Activated T-cell treated with anti-CD3 and anti-CD28 coated beads, Interleukin-2, amount 50 U/mL, for 1 hour (primary cell): ENCODE measurements at places on chromosomes 11 and 22.
A peak's percentile ranks its signal among the peaks of the same experiment; 100 is the strongest.

GRCh38 chr11:12914400-12914912 is 94.7 kb upstream of the RASSF10 start:
- no peak for DNase-seq

DNA sequence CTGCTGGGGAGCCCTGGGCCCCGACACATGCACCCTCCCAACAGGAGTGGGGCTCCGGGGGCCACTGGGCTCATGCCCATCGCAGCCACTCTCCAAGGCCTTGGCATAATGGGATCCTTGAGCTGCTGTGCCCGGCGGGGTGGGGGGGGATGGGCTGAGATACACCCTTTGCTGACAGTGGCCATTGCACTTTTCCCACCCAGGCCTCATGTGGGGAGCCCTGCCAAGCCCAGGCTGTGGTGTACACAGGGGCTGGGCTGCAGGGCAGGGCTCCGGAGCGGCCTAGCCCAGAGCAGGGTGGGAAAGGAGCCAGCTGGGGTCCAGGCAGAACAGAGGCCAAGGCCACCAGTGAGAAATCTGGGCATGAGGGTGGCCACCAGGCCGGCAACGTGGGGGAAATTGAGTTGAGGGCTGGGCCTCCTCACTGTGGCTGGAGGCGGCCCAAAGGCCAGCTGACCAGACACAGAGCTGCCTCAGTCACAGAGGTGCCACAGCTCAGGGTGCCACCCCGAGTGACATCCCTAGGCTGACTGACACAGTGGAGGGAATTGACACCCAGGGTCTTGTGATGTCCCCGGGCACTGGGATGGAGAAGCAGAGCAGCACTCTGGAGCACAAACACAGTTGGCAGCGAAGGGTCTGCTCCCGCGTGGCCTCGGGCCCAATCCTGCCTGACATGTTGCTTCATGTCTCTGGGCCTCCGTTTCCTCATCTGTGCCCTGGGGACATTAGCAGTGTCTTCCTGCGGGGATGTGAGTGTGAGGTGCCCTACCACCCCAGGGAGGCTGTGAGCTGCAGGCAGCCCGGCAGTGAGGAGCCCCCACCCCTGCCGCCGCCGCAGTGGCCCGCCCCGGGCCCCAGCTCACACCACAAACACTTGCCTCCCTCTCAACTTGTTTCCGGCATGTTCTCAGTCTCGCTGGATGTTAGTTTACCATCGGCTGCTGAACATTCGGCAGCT is 30.4 kb downstream of the RTN4R start:
- DNase-seq, result peak; percentile 53

- peak; percentile 21 for DNase-seq
Observed at GRCh38 chr11:85627332-85627997, at the start of gene DLG2. Gene DLG2, minus strand, starts transcription at chr11:85627344.

DNA sequence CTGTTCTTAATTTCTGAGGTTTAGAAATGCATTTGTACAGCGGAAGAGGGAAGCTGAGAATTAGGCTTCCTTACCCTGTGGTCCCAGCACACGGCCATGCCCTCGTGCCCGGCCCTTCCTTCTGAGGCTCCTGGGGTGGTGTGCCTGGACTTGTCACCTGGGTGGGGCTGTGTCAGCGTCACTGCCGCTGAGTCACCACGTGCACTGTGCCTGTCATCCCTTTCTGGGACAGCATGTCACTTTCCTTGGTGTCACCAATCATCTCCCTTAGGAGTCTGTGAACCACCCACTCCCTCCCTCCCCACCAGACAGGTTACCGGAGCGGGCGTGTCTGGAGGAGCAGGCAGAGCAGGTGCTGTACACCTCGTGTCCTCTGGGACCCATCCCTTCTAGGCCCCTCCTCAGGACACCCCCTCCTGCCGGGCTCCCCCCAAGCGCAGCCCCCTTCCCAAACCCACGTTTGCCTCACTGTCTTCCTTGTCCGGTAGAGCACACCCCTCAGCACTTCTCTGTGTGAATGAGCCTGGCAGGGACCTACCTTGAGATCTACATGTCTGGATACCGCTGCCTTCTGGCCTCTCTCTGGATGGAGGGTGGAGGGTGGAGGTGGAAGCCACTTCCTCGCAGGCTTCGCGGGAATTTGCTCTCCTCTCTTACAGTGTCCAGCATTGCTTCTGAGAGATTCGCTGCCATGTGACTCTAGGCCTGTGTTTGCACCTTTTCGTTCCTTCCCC is 367.6 kb downstream of the TBC1D22A start:
- no peak for DNase-seq

GRCh38 chr11:86473991-86474833 is 99.5 kb downstream of the CCDC81 start:
- no peak for DNase-seq

DNA sequence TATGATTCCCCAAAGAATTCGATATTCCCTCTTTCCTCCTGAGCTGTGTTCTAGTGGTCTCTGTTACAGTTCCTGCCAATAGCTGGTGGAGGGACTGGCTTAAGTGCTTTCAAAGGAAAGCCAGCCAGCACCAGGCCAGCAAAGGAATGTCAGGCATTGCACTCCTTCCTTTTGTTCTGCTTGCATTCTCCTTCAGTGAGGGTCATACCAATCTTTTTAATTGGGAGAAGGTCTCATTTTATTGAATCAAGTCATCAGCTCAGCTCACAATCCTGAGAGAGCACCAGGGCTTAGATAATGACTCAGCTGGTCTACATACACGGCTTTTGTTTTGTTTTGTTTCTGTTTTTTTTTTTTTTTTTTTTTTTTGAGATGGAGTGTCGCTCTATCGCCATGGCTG is 222.9 kb downstream of the NAV2 start:
- no peak for DNase-seq

DNA sequence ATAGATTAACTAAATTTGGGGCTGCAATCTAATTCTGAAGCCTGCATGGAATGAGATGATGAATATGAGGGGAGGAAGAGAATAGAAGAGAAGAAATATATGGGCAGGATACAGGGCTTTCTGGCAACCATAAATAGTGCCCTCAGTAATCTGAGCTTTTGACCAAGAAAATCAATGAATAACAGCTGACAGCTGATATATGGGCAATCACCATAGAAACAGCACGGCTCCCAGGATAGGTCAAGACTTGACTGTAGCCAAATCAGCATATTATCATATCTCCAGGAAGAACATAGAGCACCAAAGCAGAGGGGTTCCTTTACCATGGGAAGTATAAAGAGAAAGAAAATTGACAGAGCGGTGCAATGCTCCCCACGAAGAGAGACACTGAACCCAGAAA is 643.8 kb upstream of the TENM4 start:
- no peak for DNase-seq

DNA sequence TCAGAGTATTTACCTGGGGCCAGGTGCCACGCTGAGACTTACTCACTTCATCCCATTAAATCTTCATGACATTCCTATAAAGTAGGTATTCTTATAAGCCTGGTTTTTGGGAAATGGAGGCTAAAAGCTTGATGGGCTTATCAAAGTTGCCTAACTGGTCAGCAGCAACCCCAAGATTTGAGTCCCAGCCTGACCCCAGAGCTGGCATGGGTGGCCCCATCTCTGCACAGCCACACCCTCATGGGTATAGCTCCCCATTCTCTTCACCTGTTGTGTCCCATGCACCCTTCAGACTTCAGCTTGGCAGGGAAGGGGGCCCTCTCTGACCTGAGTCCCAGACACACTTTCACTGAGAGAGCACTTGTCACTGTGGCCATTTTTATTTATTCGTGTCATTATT is 37.4 kb upstream of the TP53I11 start:
- no peak for DNase-seq
